ENCODE measurements at places on chromosomes 3 and 15.
A peak's percentile ranks its signal among the peaks of the same experiment; 100 is the strongest.

DNA sequence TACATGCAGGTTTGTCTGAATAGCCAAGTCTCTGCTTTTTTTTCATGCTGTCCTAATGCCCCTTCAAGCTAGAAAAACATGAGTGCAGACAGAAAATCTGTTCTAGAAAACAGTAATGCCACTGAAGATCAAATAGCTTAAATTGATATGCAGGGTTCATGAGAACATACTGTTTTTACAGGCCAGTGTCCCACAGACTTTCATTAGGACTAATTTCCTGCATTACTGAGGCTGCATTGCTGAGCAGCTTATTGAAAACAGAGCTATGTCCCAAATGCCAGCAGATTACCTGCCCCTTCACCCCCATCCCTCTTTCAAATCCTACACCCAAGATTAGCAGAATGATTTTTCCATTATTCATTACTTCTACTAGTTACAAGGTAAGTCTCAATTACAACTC is 665 bp downstream of the TM4SF18 start:
- no peak for DNase-seq

DNA sequence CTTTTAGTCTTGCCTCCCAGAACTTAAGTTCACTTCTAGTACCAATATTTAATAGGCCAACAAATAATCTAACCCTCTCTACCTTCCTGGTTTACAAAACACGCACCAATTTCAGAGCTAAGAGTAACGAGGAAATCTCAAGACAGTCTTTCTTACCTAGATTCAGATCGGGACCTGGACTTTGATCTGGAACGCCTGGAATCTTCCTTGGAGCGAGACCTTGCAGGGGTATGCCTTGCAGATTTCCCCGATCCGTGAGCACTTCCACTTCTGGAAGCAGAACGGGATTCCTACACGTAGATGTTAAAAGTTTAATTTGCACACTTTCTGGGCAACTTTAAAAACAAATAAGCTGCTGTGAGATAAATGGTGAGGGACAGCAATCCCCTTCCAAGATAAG is 11.4 kb downstream of the TRA2B start:
- peak; percentile 61 for DNase-seq

DNA sequence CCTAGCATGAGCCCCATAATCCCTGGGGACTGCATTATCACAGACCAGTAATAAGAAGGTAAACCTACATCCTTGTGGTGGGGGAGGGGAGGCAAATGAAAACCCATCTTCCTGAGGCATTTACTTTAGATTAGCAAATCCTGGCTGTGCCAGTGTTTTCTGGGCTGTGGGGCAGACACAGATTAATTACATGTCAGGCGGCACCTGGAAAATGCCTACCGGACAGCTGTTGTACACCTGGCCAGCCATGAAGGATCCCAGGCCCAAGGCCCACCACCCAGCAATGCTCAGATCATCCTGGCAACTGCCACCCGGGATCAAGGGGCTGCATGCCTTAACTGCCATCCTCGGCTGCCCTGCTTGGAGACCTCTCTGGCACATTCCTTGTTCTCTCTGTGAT is 59.1 kb upstream of the RASA2 start:
- DNase-seq = no peak

- DNase-seq = no peak
These were observed 607.5 kb upstream of the ROBO2 start for GRCh38 chr3:76432396-76432795.

DNA sequence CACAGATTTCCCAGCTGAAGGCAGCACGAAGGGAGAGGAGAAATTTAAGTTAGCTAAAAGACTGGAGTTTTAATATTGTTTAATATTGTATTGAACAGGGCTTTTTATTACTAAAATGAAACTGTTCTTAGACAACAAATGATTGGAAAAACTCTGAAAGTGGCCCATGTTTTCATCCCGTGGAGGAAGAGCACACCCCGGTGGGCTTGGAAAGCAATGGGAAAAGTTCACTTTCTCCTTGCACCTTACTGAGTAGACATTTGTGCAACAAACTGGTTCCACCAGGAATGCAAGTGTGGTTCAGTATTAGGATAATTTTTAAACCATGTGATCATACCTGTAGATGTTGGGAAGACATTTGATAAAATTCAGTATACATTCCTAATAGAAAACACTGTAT is 8.2 kb upstream of the ESYT3 start:
- no peak for DNase-seq

DNA sequence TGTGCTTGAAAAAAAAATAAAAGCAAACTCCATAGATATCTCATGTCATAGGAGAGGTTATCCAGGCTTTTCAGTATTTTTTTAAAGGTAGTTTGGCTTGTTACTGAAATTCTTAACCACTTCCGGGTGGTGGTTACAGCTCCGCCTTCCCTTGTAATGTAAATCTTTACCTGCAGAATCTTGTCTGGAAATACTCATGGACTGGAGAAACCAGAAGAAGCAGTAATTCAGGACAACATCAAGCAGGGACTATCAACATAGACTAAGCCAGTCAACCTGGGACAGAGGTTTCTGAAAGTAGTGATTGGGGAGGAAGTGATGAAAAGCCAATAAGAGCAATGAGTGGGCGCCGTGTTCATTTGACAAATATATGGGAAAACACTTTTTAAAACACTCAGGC is 78.9 kb upstream of the SKOR1 start:
- peak; percentile 32 for DNase-seq

DNA sequence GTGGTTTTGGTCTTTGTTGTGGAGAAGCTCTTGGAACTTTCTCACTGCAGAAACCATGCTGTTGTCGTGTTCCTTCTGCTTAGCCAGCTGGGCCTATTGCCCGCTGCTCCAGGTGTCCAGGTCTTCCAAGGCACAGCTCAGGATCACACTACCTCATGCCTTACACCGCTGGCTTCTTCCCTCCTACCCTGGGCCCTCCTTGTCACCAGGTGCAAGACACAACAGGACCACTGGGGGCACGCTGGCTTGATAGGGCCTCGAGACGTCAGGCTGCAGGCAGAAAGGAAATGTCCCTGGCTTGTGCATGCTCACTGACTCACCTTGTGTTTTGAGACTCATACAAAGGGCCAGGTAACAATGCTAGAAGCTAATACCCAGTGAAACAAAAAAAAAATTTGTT is 32.3 kb downstream of the PAQR9 start:
- DNase-seq = no peak

GRCh38 chr15:40407330-40407990 is 1.9 kb downstream of the IVD start:
- no peak for DNase-seq

DNA sequence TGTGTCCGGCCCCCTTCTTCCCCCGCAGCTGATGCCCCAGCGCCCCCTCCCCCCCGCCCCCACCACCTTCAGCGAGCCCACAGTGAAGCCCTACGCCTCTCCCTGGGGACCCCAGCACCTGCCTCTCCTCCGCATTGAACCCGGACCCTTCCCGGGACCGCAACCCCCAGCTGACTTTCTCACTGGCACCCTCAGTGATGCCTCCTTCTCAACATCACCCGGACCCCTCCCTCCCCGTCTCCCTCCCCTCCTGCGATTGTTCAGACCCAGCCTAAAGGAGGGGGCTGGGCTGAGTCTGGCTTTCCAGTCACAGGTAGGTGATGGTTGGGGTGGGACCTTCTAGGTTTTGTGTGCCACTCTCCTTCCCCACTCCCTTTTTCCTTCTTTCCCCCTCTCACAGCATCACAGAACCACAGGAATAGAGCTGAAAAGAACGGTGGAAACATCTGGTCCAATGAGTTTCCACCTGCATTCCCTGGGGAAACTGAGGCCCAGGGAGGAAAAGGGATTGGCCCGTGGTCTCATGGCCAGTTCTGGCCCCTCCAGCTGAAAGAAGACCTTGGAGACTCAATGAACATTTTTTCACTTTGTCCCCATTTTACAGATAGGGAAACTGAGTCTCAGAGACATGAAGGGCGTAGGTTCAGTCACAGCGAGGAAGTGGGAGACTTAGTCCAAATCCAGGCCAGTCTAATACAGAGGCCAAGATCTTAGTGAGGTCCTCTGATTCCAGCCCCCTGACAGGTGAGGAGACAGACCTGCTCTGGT is 828 bp downstream of the CAND2 start:
- DNase-seq = no peak

DNA sequence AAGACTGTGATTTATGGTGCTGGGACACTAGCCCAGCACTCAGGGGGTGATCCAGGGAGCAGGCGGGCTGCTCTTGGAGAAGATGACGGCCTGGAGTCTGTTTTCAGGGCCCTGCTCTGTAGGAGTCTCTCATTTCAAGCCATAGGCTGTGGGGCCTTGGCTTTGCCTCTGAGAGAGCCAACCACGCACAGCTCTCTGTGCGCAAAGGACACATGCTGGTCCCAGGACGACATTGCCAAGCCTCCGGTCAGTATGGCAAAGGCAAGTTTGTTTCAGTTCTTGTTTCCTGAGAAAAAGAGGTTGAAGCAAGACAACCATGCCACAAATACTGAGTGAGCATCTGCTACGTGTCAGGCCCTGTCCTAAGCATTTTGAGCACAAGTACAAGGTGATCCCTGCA is 197.1 kb downstream of the EPHB1 start:
- DNase-seq = no peak

DNA sequence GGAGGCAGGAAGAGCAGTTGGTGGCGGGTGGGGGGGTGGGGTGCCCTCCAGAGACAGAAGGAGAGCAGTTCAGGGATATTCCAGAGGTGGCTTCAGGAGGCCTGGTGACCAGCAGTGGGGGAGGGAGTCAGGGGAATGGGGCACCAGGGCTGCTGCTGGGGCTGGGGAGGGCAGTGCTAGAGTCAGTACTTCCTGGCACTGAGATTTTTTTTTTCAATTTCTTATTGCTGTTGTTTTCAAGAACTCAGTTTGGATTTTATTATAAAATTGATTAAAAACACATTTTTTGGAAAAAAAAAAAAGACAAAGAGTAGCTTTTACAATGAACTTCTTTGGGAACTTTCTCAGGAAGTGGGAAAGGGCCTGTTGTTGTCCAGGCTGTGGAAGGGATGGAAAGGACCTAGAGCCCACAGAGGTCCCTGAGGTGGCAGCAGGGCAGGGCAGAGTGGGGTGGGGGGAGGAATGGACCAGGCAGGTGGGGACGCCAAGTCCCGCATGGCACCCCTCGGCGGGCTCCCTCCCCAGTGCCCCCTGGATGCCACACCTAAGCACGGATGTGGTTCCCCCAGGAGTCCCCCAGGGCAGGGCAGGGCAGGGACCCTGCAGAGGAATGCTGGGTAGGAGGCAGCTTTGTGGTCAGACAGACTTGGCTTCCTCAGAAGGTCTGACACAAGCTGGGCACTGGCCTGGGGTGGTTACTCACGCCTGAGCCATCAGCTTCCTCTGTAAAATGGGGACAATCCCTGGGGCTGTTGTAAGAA is 8.5 kb upstream of the ANPEP start:
- DNase-seq = no peak

DNA sequence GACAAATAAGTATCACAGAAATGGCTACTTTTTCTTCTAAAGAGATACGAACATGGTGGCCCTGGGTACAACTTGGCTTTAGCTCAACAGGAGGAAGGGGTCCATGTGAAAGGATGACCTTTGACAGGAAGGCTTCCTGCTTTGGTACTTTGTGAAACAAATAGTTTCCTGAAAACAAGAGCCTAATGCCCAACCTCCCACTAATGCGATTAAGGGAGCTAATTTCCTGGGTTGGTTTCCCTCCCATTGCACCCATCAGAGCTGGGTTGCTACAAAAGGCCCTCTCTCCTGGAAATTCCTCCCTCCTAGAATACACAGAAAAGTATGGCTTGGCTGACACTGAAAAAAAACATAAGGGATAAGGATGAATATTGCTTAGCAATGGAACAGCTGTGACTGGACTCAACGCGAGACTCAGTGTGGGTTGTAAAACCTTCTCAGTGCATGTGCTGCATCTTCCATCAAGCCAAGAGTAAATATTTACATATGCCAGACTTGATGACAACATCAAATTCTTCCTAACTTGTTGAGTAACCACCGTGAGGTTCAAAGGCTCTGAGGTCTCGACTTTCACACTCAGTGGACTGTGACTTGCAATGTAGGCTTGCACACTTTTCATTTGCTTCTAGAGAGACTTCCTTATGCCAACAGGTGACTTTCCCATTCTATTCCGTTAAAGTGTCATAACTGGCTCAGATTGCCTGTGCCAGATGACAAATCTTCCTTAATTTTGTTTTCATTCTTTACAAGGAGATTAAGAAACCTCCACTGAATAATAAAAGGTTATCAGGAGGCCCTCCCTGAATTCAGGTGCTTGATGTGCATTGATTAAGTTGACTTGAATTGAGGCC is 60.1 kb downstream of the ADAMTS9 start:
- DNase-seq = peak; percentile 72

GRCh38 chr15:89130201-89130600 is 41.9 kb downstream of the ABHD2 start:
- DNase-seq = peak; percentile 15

GRCh38 chr15:101156509-101157159 is 95.2 kb downstream of the CHSY1 start:
- no peak for DNase-seq

DNA sequence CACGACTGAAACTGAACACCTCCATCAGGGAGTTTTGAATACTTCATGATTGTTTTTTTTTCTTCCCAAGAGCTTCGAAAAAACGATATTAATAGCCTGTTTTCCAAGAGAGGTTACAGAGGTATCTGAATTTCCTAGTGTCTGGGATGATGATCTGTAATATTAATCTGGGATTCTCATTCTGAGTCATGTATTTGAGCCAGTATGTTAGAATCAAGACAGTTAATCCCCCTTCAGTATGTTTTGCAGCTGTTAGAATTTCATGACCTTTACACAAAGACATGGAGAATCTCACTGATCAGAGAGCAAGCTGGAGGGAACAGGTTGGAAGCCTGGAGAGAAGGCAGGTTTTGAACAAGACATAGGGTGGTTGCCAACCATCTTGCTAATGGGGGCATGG is 234.5 kb upstream of the GAP43 start:
- DNase-seq = no peak

- DNase-seq = no peak
These were observed 194.6 kb upstream of the TPM1 start for GRCh38 chr15:62847900-62848489.

DNA sequence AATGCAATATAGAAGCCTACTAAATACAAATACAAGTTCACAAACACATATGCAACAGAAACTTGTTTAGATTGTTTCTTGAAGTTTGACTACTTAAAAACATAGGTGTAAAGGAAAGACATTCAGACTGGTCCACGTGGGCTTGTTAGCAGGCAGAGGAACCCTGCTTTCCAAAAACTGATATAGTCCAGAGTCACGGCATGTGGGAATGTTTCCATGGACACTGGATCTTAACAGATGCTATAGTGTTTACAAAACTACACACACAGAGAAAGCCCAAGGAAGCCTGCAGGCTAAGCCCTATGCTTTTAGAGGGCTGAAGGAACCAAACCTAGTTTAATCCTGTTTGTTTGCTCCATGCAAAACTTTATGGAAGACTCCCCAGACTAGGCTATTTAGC is 45.2 kb upstream of the LRRC58 start:
- DNase-seq = no peak

GRCh38 chr15:32682569-32682968 is 35.2 kb upstream of the GREM1 start:
- DNase-seq = no peak

Data from large intestine (tissue), 12 donors.